Activated T-cell treated with anti-CD3 and anti-CD28 coated beads, Interleukin-2, amount 50 U/mL, for 24 hours (primary cell): ENCODE measurements at places on chromosomes 4 and X.

- no peak for DNase-seq
Measured at GRCh38 chr4:61583696-61584095, 383.6 kb downstream of the ADGRL3 start.

DNA sequence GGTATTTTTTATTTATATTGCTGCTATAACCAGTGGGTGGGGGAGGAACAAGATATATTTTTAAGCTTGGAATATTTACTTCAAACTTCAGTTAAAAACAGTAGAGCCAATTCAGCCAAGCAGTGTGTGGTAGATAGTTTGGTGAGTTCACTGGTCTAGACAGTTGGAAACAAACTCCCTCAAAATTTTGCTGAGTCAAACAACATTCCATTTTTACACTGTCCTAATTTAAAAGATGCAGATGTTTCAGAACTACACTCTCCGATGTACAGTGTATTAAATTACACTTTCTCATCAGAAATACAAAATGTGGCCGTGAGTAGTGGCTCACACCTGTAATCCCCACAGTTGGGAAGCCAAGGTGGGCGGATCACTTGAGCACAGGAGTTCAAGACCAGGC lies 23.3 kb downstream of the PRKX start:
- no peak for DNase-seq

DNA sequence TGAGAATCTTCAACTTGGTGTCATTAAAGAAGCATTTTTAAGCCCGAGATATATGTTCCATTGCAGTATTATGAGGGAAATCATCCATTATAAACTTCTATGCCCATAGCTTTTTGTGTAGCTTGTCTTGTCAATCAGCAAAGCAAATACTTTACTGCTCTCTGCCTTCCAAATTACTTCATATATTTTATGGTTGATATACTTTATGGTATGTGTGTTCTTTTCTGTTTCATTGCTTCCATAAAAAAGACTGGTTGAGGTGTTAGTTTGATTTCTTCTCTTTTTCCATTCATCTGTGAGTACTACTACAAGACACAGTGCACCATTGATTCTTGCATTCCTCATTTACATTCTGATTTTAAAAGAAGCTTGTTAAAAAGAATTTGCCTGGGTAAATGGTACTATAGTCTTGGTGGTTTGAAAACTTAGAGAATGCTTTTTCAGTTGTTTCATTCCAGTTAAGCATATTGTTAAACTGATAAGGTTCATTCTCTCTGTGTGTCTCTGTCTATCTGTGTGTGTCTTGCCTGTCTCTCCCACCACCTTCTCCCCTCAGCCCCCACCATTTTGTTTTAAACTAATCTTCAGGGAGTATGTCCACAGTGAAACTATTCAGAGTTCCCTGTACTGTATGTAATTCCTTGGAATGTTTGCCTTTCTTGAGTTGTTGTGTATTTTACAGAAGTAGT lies 27.1 kb downstream of the STAG2 start:
- DNase-seq, result no peak

- DNase-seq, result no peak
Measured at GRCh38 chr4:97238956-97239666, 904.2 kb downstream of the STPG2 start.

DNA sequence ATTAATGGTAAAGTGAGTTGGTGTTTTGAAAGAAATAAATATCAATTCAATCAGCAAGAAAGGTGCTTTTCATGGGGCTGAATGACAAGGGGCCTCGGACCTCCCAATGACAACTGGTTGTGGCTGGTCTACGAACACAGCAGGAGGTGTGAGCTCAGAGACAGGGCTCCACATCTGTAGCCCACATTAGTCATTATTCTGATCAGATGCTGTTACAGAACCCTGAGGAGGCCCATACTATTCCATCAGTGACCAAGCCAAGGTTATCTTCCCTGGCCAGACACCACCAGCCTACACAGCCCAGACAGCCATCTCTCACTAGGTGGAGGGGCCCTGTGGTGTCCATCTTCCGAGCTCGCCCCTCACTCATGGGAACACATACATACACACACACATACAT lies 168.8 kb downstream of the SH3KBP1 start:
- DNase-seq, result no peak

GRCh38 chrX:47707031-47707780 lies 48.2 kb upstream of the UXT start:
- DNase-seq, result no peak

DNA sequence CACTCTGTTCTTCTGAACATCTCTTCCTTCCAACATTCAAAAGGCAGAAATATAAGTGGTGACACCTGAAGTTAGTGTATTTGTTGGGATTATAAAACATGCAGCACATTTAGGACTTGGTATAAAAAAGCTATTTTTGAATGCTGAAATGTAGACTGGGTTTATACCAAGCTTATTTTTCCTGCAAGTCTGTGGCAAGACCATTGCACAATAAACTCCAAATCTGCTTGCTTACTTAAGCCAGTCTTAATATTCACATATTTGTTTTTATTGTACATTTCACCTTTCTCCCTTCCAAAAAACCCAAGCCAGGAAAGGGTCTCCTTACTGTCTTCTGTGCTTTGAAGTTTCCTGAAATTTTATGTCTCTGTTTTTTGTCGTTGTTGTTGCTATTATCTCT lies 63.7 kb downstream of the FHIP1A start:
- no peak for DNase-seq

DNA sequence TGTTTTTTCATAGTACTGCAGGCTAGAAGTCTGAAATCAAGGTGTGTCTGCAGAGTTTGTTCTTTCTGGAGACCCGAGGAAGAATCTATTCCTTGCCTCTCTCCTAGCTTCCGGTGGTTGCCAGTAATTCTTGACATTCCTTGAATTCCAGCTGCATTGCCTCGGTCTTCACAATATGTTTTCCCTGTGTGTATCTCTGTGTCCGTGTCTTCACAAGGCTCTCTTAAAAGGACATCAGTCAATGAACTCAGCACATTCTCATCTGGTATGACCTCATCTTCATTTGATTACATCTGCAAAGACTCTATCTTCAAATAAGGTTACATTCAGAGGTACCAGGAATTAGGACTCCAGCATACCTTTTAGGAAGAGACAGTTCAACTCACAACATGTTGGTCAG lies 163.4 kb downstream of the BANK1 start:
- no peak for DNase-seq

GRCh38 chr4:137541876-137542646 lies 9.8 kb upstream of the PCDH18 start:
- no peak for DNase-seq

DNA sequence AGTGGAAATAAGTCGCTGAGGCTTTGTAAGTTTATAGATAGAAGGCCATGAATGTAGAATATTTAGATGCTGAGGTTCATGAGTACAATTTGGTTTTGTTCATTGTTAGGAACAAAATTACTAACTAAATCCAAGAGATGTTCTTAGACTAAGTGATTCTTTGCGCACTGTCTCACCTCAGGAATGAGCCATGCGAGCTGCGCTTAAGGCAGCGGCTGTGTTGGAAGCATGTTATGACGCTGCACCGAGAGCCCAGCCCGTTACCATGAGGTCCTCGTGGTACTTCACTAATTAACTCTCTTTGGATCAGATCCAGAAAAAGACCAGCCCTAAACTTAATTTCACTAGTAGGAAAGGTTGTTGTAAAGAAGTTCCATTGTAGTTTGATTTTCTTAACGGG lies 166.2 kb downstream of the RAPGEF2 start:
- no peak for DNase-seq

GRCh38 chr4:117596917-117597480 lies 437.3 kb upstream of the NDST3 start:
- DNase-seq, result no peak

- no peak for DNase-seq
Measured at GRCh38 chr4:165541851-165542459, 163.1 kb downstream of the CPE start.

DNA sequence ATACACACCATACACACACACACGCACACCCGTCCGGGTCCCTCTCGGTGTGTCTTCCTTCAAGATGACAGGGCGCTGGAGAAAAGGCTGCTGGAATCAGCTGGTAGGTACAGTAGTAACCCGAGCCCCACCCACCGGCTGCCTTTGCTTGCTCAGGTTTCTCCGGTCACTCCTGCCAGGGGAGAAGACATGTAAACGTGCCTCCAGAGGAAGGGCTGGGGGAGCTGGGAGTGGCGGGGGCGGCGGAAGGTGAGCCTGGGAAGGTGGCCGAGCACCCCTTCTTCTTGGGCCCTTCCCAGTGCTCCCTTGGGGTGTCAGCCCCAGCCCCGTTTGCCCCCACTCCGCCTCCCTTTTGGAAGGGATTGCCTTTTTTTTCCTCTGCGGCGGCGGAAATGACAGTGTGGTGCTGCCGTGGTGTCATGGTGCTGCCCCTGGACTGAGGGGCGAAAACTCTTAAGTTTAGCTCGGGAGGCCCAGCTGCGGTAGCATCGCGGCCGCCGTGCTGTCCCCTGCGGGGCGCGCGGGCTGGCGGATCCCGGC lies at the start of gene MID2:
Gene MID2 (plus strand): TSS at position 169 of the 540 bp plus-strand sequence. CDS start 561 bp downstream, outside the sequence.
- no peak for DNase-seq

GRCh38 chr4:79338148-79338547 lies 12.3 kb upstream of the NAA11 start:
- no peak for DNase-seq

DNA sequence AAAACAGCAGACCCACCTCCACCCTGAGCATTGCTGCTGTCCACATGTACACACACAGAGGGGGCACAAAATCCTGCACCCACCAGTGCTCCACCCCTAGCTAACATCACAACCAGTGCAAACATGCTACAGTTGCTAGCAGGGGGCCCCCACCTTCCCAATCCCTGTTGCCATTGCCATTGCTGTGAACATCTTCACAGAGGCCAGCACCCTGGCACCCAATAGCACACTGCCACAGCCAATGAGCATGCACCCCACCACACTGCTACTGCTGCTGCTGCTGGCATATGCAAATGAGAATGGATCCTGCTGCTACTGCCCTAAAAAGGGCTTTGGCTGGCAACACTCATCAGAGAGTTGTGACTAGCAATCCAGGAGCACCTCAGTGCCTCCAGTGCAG lies 1061.9 kb downstream of the ARAP2 start:
- no peak for DNase-seq

DNA sequence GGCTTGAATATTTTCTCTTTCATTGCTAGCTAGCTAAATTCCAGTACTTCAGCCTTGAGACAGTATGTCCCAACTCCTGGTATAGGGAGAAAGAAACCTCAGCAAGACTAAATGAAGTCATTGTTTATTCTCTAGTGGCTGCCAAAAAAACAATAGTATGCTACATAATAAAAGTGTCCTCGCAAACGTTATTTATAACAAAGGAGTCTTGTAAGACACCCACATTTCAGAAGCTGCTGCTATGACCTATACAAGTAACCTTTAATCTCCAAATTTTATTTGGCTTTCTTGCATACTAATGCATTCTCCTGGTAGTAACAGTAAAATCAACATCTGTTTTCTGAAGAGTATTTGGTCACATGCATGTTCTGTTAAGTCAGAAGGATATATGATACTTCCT lies 28.8 kb downstream of the NEK1 start:
- no peak for DNase-seq

DNA sequence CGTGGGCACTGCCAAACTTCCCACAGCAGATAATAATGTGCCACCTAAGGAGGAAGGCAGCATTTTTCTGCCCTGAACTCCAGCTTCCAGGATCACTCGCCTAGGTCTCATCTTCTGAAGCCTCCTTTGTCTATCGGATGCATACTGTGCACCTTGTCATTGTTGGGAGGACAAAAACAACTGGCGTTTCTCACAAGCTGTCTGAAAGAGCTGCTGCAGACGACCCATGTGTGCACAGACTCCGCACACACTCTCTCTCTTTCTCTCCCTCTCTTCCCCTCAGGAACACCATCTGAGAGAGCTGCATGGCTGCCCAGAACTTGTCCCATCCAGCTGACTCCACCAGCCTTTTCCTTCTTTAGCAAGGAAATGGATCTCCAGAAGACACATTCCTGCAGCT lies 83.0 kb downstream of the MAML3 start:
- no peak for DNase-seq

- DNase-seq, result no peak
Measured at GRCh38 chrX:110082161-110082560, 79.2 kb downstream of the TMEM164 start.

DNA sequence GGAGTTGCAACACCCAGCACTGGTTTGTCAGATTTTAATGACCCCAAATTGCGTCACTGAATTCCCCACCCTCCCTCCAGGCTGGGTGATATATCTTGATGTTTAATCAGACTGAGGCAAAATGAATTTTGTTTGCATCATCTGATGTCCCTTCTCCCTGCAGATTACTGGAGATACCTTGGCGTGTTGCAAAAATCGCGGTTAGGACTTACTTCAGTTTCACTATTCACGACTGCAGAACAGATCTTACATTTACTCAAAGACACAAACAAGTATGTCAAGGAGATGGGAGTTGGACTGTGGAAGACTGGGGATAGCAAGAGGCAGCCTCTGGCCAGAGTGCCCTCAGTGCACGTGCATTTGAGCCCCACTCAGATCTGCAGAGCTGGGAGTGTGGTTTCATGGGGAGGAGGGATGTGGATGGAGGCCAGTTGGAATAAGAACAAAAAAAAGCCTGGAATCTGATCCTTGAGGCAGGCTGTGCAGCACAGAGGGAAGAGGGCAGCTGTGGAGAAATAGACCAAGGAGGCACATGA lies 92.2 kb upstream of the MTM1 start:
- no peak for DNase-seq

GRCh38 chr4:79687006-79687405 lies 279.0 kb upstream of the GK2 start:
- no peak for DNase-seq

DNA sequence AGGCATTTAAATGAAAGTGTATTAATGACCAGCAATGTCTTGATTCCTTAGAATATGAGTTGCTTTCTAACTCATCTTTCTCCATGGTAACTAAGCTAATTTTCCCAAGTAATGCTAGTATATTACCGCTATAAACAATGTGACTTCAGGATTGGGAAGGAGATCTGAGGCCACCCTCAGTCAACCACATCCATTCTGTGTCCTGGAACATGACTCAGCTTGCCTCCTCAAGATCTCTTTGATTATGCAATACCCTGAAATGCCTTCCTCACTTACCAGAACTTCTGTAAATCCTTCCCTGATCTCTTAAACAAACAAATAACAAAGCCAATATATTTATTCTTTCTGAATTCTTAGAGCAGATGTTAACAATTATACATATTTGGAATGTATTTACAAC lies 1495.5 kb downstream of the PCDH18 start:
- DNase-seq, result no peak

DNA sequence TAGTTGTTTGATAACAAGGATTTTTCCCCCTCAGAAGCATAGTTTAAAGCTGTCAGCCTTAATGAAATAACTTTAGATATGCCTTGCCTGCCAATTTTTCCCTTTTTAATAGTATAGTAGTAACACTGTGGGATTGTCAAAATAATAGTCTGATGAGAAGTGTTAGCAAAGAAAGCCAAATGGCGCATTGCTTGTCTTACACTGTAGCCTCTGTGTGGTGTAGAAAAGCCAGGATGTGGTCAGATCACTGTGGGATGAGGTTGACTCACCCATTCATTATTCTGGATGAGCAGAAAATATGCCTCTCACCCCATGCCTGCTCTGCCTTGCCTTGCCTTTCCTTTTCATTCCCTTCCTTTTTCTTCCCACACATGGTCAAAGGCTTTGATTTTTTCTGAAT lies 257.8 kb upstream of the NRK start:
- no peak for DNase-seq

GRCh38 chr4:154433543-154433942 lies 58.1 kb downstream of the DCHS2 start:
- DNase-seq, result no peak

- DNase-seq, result no peak
Measured at GRCh38 chr4:71201817-71202576, 136.8 kb upstream of the SLC4A4 start.

GRCh38 chr4:7710576-7711306 lies 228.9 kb downstream of the AFAP1 start:
- no peak for DNase-seq

GRCh38 chr4:138656990-138657389 lies 358.6 kb upstream of the NOCT start:
- DNase-seq, result no peak

- DNase-seq, result no peak
Measured at GRCh38 chr4:176359590-176359989, 39.8 kb downstream of the SPCS3 start.
